ENCODE measurements at places on chromosomes 3 and 15.

GRCh38 chr15:55008421-55008820, 188.3 kb downstream of the RSL24D1 start:
- no peak for DNase-seq

DNA sequence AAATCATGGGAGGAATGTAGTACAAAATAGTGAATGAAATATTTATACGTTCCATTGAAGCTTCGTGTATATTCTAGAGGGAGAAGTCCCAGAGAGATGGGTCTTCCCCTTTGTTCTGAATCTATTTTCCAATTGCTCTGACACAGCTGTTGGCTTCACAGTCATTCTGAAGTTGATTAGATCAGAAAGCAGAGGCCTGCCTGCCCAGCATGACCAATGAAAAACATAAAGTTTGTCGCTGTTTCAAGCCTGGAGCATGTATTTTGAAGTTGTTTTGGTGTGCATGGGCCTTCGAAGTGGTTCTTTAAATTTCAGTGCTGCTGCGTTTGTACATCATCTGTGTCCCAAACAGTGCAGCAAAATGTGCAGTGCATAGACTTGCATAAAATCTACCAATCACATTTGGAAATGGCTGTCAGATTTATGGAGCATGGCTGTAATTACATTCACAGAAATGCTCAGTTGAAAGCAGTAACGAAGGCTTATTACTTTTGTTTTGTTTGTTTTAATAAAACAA, 31.0 kb upstream of the RBMS3 start:
- DNase-seq = no peak

- DNase-seq = no peak
These were observed 154.2 kb upstream of the LINGO1 start for GRCh38 chr15:77786956-77787355.

DNA sequence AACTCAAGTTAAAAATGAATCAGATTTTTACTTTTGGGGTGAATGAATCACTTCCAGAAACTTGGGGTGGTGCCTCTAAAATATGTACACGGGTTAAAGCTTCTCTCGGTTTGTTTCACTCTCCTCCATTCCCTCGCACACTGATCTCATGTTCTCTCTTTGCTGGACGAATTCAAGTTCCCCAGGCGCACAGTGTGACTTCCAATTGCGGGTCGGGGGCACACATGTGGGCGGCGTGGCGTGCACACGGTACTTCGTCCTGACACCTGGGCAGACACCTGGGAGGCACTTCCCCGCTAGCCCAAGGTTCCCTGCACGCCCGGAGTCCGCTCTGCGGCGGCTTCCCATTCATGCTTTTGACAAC, 692 bp downstream of the SCAANT1 start:
- DNase-seq = no peak

DNA sequence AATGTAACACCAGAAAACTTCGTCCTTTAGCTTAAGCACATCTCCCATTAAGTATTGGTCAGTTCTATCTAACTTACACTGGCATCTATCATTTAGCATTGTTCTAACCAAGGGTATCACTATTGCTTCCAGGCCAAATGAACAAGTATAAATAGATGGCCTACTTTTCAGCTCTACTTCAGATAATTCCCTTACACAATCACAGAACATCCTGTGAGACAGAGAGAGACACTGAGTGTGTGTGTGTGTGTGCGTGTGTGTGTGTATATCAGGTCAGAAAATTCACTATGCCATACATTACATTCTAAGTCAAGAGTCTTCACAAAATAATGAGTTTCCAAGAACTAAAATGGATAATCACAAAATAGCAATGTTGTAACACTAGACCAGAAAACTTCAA, 39.1 kb downstream of the SCAPER start:
- DNase-seq = peak; percentile 17

Data from epithelial cell of esophagus (primary cell).